B cell (primary cell): ENCODE measurements at places on chromosomes 12 and 14.

- no peak for DNase-seq
Measured at GRCh38 chr12:12018454-12018853, 52.3 kb upstream of the BCL2L14 start.

- DNase-seq, result peak; percentile 67
Measured at GRCh38 chr12:50637870-50638481, 125.9 kb upstream of the ATF1 start.

- DNase-seq, result no peak
Measured at GRCh38 chr14:33564774-33565630, 385.9 kb downstream of the EGLN3 start.

DNA sequence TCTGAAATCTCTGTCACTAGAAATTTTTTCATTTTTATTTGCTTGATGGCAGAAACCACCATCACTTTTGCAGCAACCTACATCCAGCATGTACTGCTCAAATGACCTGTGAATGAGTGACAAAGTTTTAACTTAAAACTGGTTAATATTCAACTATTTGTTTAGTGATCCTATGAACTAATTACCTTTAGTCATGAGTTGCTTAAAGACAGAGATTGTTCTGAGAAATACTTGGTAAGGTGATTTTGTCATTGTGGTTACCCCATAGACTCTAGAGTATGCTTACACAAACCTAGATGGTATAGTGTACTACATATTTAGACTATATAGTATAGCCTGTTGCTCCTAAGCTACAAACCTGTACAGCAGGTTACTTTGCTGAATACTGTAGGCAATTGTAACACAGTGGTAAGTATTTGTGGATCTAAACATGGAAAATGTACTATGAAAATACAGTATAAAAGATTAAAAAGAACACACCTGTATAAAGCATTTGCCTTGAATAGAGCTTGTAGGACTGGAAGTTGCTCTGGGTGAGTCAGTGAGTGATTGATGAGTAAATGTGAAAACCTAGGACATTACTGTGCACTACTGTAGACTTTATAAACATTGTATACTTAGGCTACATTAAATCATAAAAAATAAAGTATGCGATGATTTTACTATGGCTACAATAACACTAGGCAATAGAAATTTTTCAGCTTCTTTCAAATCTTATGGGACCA lies 256.6 kb upstream of the PPFIA2 start:
- DNase-seq, result no peak

- no peak for DNase-seq
Measured at GRCh38 chr12:24705216-24705615, 243.7 kb downstream of the BCAT1 start.

GRCh38 chr12:52259657-52260243 lies 14.7 kb upstream of the KRT86 start:
- DNase-seq, result no peak

- no peak for DNase-seq
Measured at GRCh38 chr14:23512156-23512555, 39.4 kb downstream of the ZFHX2 start.

DNA sequence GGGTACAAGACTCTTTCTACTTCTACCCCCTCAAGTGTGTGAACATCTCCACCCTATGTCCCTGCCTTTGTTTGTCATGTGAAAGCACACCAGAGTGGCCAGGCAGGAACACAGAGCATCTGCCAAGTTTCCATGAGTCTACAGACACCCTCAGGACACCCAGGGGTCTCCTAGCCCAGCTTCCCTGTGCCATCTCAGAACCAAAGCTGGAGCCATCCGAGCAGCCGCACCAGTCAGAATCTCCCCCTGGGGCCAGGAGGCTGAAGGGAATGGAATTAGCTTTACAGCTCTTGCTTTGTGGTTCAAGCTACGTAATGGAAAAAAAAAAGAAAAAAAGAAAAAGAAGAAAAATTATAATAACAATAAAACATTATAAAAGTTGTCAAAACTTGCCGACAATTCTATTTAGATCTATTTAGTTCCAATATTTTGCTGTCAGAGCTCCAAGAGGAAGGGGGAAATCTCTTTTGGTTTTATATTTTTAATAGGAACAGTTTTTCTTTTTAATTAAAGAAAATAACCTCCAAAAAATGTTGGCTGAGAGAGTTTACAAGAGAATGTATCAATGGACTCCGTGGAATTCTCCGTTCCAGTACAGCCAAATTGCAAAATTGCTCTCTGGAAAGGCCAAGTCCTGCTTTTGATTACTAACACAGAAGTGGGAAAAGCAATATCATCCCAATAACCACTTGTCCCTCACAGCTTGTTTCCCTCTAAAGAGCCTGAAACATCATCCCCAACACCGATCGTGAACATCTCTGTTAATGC lies 37.1 kb downstream of the TBX5 start:
- no peak for DNase-seq

GRCh38 chr14:104378698-104379113 lies 200.9 kb upstream of the C14orf180 start:
- DNase-seq, result no peak

DNA sequence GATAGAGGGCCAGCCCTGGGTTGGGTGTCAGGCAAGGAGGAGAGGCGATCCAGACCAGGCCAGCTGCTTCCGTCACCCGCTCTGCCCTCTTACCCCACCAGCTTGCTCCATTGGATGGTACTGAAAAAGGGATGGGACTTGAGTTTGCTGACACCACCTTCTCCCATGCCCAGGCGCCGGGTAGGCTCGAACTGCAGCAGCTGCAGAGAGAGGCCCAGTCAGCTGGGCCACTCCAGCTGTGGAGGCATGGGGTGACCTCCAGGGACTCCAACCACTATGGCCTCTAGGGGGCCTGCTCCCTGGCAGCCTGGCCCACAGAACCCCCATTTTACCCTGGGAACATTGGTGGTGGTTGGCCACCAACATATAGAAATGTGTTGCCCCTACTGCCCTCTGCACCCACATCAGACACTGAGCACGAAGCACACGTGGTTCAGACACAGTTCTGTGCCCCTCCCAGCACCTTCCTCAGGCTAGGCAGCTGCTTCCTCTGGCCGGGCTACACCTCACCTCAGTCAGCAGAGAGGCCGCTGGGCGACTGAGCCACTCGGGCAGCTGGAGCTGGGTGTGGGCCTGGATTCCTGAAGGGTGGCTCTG lies 16.0 kb downstream of the RPS6KL1 start:
- DNase-seq, result peak; percentile 41

DNA sequence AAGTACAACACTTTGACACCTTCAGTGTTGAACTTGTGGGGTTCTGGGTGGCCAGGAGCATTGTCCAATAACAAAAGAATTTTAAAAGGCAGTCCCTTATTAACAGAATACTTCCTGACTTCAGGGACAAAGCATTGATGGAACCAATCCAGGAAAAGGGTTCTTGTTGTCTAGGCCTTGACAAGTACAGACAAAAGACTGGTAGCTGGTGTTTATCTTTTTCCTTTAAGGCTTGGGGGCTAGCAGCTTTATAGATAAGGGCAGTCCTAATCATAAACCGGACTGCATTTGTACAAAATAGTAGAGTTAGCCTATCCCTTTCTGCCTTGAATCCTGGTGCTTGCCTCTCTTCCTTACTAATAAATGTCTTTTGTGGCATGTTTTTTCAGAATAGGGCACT lies 27.4 kb downstream of the FAM177A1 start:
- DNase-seq, result no peak

- no peak for DNase-seq
Measured at GRCh38 chr12:47400266-47400665, 305.6 kb downstream of the RPAP3 start.

DNA sequence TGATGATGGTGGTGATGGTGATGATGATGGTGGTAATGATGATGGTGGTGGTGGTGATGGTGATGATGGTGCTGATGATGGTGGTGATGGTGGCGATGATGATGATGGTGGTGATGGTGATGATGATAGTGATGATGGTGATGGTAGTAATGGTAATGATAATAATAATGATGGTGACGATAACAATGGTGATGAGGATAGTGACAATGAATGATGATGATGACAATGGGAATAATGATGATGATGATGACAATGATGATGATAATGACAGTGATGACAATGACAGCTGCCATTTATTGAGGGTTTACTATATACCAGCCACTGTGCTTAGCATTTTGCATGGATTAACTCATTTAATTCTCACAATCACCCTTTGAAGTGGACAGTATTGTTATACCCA lies 94.6 kb downstream of the SRRM4 start:
- no peak for DNase-seq

GRCh38 chr14:42855085-42855484 lies 1248.4 kb downstream of the LRFN5 start:
- DNase-seq, result no peak

DNA sequence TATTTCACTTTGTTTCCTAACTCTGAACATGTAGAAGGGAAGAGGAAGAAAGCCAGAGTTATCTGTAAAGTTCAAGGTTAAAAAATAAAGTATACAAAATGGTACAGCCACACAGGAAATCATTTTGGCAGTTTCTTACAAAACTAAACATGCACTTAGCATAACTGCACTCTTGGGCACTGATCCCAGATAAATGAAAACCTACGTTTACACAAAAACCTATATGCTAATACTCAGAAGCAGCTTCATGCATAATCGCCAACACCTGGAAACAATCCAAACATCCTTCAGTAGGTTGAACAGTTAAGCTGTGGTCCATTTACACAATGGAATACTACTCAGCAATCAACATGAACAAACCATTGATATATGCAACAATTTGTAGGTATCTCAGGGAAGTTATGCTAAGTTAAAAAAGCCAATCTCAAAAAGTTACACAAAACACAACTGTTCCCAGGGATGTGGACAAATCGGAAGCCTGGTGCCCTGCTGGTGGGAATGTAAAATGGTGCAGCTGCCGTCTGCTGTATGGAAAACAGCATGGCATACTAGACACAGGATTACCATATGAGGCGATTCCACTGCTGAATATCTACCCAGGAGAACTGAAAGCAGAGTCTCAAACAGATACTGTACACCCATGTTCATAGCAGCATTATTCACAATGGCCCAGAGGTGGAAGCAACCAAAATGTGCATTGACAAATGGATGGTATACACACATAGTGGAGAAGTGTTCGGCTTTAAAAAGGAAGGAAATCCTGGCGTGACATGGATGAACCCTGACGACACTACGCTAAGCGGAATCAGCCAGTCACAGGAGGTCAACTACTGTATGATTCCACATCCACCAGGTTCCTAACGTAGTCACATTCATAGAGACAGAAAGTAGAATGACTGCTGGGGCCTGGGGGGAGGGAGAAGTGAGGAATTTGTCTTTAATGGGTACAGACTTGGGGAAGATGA lies 37.7 kb downstream of the NRDE2 start:
- DNase-seq, result no peak

DNA sequence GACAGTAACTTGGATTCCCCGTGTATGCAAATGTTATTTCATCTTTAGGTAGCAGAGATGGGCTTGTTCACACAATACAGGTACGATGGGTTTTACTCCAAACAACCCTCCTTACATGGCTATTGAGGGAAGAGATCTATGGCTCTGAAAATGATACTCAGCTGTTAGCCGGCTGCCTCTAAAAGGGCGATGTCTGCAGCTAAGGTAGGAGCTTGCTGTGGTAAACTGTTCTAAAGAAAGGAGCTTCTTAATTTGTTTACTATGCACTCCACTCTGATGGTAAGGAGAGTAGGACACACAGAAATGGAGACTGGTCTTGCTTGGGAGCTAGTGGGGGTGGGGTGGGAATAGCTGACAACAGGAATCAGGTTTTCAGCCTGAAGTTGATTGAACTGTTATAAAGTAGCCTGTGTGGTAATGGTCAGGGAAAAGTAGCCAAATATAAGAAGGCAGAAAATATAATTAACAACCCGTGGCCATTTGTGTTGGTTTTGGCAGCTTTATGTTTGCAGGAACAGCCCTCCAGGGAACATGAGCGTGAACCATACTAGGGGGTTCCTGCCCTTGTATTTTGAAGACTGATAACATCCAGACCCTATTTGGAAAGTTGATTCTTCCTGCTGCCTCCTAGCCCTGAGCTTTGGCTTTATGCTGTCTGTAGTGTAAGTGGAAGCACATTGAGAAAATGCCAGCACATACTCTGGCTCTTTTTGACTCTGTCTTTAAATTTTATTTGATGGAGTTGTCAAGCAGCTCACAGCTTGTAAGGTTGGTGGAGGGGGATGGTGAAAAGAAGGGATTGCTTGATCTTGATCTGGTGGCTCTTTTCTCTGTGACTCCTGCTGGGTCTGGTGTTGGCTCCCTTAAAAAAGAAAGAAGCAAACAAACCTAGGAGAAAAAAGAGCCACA lies 929.8 kb downstream of the DIO2 start:
- DNase-seq, result no peak

DNA sequence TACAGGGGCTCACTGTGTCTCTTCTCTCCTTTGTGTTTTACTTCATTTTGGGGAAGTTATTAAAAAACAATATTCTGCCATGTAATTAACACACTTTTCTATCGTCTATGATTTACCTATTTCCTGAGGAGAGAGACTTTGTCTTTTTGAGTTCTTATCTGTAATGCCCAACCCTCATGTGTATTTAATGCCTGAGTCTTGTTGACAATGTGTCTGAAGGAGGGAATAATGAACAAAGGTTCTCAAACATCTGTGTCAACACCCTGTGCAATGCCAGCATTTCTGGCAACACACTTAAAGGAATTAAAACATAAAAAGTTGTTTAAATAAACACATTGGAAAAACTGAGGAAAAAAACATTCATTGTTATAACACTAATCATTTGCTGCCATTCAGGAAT lies 147.1 kb downstream of the SLC15A5 start:
- no peak for DNase-seq

DNA sequence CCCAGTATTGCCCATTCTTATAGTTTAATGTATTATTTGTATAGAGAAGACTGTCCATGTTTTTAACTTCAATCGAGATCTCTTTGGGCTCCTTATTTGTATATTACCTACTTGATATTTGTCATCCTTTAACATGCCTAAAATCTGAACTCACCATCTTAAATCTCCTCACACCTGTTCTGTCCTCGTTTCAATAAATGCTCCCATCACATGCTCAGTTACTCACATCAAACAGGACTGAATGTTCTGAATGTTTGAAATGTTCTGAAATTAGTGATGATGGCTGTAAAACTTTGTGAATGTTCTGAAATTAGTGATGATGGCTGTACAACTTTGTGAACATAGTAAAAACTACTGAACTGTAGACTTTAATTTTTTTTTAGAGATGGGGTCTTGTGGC lies 34.5 kb downstream of the COCH start:
- DNase-seq, result no peak

DNA sequence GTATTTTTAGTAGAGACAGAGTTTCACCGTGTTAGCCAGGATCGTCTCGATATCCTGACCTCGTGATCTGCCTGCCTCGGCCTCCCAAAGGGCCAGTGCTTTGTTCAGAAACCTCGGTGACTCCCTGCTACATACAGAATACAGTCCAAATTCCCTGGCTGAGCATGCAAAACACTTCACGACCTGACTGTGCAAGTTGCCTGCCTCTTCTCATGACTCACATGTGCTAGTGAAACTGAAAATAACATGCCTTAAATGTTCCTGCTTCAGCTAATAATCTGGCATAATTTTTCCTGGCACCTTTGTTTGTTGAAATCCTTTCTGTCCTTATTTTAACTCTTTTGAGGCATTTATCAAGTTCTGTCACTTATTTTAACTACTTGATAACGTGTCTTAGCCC lies 8.2 kb downstream of the DMAC2L start:
- no peak for DNase-seq

- DNase-seq, result no peak
Measured at GRCh38 chr12:126860210-126860609, 1406.8 kb upstream of the TMEM132C start.
